AG04449 (cell line): ENCODE measurements at places on chromosomes 13 and 19.

- no peak for DNase-seq
These were observed 47.4 kb downstream of the NDFIP2 start for GRCh38 chr13:79528356-79528755.

- no peak for DNase-seq
These were observed 364.2 kb upstream of the SLC10A2 start for GRCh38 chr13:103430368-103430767.

DNA sequence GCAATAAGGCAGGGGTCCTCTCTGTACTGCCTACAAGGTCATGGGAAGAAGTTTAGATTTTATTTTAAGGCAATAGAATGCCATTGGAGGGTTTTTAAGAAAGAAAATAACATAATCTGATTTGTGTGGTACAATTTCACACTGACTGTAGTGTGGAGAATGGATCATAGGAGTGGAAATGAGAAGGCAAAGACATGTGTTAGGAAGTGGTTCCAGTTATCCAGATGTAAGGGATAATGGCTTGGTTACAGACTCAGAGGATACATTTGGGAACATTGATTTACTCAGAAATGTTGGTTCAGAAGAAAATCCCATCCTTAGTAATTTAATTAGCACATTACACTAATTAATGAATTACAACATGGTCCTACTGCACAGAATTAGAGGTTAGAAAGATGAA is 788.2 kb downstream of the SLITRK5 start:
- no peak for DNase-seq

DNA sequence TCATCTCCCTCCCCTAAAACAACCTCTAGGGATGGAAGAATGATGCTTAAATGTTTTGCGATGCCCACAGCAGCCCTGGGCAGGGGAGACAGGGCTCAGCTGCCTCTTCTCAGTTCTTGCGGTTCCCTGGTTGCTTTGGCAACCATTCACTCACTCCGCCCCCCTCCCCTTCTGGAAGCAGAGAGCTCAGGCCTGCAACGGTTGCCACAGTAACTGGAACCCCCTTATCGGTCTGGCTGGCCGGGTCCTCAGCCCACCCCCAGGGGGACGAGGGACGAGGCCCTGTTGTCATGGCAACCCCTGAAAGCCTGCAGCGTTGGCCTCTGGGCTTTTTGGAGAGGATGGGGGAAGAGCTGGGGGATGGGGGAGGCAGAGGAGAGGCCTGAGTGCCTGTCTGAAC is 19.5 kb downstream of the NOVA2 start:
- DNase-seq: no peak

GRCh38 chr13:64239372-64239771 is 2823.7 kb upstream of the PCDH20 start:
- peak; percentile 17 for DNase-seq

GRCh38 chr19:13996928-13997630 is 9.0 kb downstream of the RFX1 start:
- DNase-seq: no peak

- peak; percentile 74 for DNase-seq
These were observed 12.1 kb upstream of the GPR4 start for GRCh38 chr19:45613926-45614725.

GRCh38 chr19:49639401-49640112 is 386 bp downstream of the RRAS start:
- DNase-seq: no peak

DNA sequence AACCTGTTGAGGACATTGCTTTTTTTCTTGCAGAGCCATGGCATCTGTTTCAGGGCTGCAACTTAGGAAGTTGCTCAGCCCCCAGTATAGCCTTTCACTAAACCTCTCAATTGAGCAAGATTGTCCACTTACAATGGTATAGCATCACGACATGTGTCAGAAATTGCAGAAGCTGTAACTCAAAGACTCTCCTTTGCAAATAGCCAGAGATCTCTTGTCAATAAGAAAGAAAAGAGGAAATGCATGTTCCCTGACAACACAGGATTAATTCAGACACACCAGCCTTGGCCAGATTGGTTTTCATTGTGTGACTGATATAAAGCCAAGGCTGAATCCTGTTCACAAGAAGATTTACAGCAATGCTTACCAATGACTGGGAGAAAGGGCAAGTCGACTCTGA is 38.7 kb upstream of the CYSLTR2 start:
- DNase-seq: no peak

DNA sequence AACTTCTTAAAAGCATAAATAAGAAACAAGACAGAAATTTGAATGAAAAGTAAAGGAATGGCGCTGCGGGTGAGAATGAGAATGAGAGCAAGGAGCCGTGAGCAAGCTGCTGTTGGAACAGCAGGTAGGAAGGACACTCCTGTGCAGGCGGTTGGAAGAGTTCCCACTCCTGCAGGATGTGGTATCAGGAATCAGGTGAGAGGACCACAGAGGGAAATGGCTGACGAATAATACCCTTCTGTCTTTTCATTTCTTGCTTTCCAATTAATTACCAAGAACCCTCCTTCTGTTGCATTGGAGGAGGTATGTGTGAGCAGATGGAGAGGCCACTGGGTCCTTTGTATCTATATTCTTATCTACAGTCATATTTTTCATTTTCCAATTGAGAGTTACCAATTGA is 1504.2 kb downstream of the EFNB2 start:
- DNase-seq: no peak

DNA sequence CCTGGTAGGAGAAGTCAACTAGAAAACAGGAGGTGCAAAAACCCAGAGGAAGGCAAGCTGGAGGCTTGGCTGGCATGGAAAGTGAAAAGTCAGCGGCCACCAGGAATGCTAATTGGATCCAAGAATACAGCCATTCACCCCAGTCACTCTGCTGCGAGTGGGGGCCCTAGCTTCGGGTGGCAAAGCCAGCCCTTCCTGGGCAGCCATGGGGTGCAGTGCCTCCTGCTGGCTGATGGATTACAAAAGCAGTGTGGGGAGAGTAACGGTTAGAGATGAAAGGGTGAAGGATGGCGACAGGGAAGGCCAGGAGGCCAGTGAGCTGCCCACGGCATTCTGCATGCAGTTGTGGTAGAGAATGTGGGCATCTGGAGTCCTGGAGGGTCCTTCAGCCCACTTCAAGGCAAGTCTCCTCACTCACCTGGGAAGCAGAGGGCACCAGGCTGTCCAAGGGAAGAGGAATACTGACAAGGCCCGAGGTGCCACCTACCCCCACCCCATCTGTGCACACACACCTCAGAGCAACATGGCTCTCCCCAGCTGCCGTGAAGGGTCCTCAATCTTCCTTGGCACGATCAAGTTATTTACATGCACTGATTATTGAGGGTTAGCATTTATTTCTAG is 20.3 kb upstream of the EPHX3 start:
- no peak for DNase-seq

DNA sequence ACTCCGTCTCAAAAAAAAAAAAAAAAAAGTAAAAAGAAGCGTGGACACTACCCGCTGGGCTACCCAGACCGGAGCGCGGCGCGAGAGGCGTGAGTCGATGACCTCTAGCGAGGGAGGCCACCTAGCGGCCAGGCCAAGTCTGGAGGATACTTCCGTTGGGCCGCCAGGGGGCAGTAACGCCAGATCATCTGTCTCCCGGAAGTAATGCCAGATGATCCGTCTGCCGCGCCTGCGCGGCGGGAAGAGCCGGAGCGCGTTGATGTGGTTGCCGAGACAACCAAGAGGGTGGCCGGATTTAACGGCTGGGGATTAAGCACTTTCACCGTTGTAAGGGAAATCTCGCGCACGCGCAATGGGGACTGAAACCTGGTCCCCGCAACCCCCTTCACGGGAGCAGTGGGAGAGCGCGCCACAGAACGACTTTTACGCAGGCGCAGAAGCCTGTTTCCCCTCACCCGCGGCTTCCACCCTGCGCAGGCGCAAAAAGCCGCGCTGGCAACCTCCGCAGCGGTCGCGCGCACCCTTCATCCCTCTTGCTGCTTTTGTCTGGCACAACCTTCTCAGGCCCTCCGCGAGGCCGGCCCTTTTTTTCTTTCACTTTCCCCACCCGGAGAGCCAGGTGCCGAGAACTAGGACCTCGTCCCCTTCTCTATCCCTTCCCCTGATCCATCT is 1.0 kb upstream of the U2AF2 start:
- peak; percentile 96 for DNase-seq

- no peak for DNase-seq
These were observed 224.7 kb downstream of the DCT start for GRCh38 chr13:94254737-94255136.

DNA sequence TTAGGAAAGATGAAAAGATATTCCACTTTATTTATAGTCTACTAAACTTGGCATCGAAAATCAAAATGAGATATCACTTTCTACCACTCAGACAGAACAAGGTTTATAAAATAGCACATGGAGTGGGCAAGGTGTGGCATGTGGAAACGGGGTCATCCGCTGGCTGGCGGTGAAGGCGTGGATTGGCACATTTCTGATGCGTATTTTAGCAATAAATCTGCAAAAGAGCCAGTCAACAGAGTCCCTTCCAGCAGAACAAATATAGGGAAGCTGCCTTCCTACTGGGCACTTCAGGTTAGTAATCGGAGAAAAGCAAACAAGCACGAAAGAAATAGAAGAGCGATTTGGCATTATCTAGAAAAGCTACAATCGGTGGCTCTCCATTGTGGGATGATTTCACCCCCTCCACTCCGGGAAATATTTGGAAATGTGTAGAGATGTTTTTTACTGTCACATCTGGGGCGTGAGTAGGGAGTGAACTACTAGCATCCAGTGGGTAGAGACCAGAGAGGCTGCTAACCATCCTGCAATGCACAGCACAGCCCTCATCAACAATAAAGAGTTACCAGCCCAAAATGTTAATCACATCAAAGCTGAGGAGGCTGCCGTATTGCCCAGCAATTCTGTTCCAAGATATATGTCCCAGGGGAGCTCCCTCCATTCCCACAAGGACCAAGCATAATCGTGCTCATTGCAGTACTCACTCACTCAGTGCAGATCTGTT is 116.1 kb upstream of the PEG3 start:
- DNase-seq: no peak
